ENCODE measurements at places on chromosomes 4 and X.

DNA sequence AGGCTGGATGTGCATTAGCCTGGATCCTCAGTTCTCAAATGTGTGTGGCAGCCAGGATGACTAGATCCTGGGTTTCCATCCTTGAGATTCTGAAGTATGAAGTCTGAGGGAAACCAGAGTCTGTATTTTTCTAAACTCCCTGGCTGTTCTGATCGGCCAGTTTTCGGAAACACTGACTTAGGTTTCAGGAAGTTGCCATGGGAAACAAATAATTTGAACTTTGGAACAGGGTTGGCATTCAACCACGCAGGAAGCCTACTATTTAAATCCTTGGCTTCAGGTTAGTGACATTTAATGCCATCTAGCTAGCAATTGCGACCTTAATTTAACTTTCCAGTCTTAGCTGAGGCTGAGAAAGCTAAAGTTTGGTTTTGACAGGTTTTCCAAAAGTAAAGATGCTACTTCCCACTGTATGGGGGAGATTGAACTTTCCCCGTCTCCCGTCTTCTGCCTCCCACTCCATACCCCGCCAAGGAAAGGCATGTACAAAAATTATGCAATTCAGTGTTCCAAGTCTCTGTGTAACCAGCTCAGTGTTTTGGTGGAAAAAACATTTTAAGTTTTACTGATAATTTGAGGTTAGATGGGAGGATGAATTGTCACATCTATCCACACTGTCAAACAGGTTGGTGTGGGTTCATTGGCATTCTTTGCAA, 67.6 kb downstream of the PDGFRA start:
- H3K27me3 ChIP-seq: no peaks in the 10 kb centered on the region
- no peaks in the 10 kb centered on the region for H3K36me3 ChIP-seq
- no peak for DNase-seq
- H3K27ac ChIP-seq: no peak overlapping the region

DNA sequence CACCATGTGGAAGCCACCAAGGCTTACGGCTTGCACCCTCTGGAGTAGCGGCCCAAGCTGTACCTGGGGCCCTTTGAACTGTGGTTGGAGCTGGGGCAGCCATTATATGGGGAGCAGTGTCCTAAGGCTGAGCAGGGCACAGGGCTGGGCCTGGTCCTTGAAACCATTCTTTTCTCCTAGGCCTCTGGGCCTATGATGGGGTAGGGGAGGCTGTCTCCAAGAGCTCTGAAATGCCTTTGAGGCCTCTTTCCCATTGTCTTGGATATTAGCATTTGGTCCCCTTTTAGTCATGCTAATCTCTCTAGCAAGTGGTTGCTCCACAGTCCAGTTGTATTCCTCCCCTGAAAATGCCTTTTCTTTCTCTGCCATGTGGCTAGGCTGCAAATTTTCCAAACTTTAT, 96.4 kb upstream of the ARX start:
- H3K27ac ChIP-seq: no peak overlapping the region
- H3K4me3 ChIP-seq: no peak overlapping the region
- no peak for DNase-seq
- no peaks in the 10 kb centered on the region for H3K4me1 ChIP-seq
- no peaks in the 10 kb centered on the region for H3K36me3 ChIP-seq

GRCh38 chr4:140277576-140277975, 95.9 kb upstream of the SCOC start:
- DNase-seq: no peak
- H3K27me3 ChIP-seq: no peaks in the 10 kb centered on the region
- no peak overlapping the region for H3K27ac ChIP-seq

DNA sequence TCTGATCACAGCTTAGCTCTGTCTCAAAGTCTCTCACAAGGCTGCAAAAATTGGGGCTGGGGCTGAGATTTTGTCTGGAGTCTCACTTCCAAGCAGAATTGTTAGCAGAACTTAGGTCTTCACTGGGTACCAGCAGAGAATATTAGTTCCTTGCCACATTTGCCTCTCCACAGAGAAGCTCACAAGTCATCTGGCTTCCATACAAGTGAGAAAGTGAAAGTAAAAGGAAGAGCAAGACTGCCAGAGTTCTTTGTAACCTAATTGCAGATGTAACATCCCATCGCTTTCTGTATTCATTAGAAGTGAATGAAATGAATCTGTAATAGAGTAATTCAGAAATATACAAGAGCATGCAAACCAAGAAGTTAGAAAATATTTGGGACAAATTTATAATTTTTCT, 624.1 kb upstream of the GNPDA2 start:
- no peak overlapping the region for H3K27ac ChIP-seq
- peak; percentile 50 for DNase-seq
- H3K4me1 ChIP-seq: no peaks in the 10 kb centered on the region
- no peaks in the 10 kb centered on the region for H3K36me3 ChIP-seq

GRCh38 chrX:13121020-13121555, 76.7 kb upstream of the FAM9C start:
- peaks cover 11% of the 10 kb centered on the region for H3K4me1 ChIP-seq
- DNase-seq: no peak
- H3K27me3 ChIP-seq: no peaks in the 10 kb centered on the region
- no peaks in the 10 kb centered on the region for H3K36me3 ChIP-seq

DNA sequence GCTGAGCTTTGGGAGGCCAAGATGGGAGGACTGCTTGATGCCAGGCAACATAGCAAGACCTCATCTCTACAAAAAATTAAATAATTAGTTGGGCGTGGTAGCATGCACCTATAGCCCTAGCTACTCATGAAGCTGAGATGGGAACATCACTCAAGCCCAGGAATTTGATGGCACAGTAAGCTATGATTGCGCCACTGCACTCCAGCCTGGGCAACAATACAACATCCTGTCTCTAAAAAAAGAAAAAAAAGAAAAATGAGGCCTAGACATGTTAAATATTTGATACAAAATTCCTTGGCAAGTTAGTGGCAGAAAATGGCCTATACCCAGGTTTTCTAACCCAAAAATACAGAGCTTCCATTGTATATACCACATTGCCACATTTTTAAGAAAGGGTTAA, 88.1 kb upstream of the MAB21L2 start:
- H3K27me3 ChIP-seq: no peaks in the 10 kb centered on the region
- H3K4me3 ChIP-seq: no peak overlapping the region
- no peak for DNase-seq

- DNase-seq: no peak
- H3K36me3 ChIP-seq: peaks cover 3% of the 10 kb centered on the region
- H3K4me1 ChIP-seq: no peaks in the 10 kb centered on the region
- H3K27me3 ChIP-seq: no peaks in the 10 kb centered on the region
- H3K27ac ChIP-seq: no peak overlapping the region
These were observed 216.2 kb downstream of the DHRSX start for GRCh38 chrX:2284601-2285000.

GRCh38 chr4:182504463-182504862, 261.3 kb downstream of the TENM3 start:
- DNase-seq: no peak
- no peaks in the 10 kb centered on the region for H3K36me3 ChIP-seq
- no peak overlapping the region for H3K4me3 ChIP-seq
- H3K27ac ChIP-seq: no peak overlapping the region
- no peaks in the 10 kb centered on the region for H3K27me3 ChIP-seq

DNA sequence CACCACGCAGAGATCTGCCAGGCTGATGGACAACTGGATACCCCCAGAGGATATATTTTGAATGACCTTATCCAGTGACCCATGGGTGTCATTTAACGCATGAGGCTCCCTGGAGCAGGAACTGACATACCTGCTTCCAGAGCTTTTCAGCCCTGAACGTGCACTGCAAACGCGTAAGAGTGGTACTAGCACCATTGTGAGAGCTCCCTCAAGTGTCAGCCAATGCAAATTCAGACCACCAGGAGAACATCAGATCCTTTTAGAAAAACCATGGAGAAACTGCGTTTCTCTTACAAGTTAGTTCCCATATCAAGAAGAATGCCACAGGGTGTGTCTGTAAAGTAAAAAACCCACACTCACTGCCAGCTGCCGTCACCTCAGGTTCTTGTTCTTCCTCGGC, 7.3 kb downstream of the TREX2 start:
- no peak overlapping the region for H3K27ac ChIP-seq
- H3K36me3 ChIP-seq: no peaks in the 10 kb centered on the region
- peaks cover 9% of the 10 kb centered on the region for H3K27me3 ChIP-seq
- no peaks in the 10 kb centered on the region for H3K4me1 ChIP-seq

DNA sequence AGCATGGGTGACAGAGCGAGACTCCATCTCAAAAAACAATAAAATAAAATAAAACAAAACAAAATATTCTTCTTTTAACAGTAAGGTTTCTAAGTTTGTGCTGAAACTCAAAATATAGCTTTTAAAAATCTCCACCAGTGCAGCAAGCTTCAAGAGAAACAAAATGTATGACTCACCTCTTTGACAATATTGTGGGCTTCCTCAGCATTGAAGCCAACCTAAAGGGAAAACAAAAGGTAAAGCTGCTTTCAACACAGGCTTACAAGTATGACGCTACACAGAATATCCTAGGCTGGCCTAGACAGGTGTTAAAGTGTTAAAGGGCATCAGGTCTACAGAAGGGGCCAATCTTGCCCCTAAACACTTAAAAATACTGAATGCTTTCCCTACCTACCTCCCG, 1.2 kb downstream of the DYNLT3 start:
- H3K27me3 ChIP-seq: no peaks in the 10 kb centered on the region
- H3K36me3 ChIP-seq: no peaks in the 10 kb centered on the region
- DNase-seq: no peak
- no peak overlapping the region for H3K4me3 ChIP-seq
- H3K27ac ChIP-seq: no peak overlapping the region

DNA sequence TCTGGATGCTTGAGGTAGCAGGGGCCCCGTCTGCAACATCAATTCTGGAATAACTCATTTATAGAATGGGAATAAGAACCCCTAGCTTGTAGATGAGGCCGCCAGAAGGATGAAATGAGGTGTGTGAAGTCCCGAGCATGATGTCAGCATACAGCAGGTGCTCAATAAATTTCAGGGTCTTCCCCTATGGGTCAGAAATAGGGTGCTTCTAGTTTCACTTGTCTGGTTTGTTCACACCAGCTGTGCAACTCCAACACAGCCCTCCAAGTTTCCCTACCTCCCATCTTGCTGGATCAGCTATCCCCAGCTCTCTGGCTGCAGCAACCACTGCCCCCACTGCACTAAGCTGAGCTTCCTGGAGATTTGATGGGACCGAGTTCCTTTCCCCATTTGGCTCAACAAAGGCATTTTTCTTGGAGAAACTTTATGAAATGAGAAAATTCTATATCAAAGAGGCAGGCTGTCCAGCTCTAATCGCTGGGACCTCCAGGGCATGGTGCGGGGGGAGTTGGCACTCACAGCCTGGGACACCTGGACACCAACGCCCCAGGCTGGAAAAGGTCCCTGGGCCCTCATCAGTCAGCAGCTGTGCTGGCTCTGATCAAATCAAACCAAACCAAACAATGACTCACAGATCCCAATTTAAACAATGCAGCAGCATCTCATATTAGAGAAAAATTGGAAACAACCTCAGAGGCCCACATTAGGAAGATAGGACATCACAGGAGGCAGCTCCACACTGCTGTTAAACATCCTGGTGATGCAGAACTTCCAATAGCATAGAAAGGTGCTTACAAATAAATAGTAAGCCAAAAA, 13.3 kb downstream of the SLC2A9 start:
- DNase-seq: no peak
- H3K36me3 ChIP-seq: no peaks in the 10 kb centered on the region
- no peak overlapping the region for H3K4me3 ChIP-seq
- H3K27ac ChIP-seq: no peak overlapping the region
- H3K4me1 ChIP-seq: peaks cover 4% of the 10 kb centered on the region

DNA sequence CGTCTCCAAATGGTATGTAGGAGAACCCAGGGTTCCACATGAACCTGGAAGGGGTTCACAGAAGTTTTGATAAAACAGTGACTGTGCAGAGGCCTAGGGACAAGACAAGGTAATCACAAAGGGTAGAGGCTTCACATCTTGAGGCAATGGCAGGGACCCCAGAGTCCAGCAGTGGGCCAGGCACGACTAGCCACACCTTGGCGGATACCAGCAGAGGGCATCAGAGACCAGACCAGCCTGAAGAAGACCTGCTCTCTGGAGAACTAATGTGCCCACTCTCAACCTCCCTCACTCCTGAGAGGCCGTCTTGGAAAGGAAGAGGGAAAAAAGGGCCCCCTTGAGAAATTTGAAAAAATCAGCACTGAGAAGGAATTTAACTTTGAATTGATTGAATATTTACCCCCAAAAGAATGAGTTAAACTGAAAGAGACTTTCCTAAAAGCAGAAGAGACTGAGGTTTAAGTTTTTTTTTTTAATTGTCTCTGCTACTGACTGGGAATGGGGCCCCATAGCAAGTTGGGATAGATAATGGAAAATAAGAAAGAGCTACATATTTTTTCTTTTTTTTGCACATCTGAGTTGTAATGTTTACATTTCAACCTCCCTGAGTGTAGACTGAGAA, 243.8 kb upstream of the JADE1 start:
- H3K36me3 ChIP-seq: no peaks in the 10 kb centered on the region
- H3K27ac ChIP-seq: no peak overlapping the region
- H3K27me3 ChIP-seq: peaks cover 2% of the 10 kb centered on the region
- no peaks in the 10 kb centered on the region for H3K4me1 ChIP-seq

- no peaks in the 10 kb centered on the region for H3K36me3 ChIP-seq
- no peak for DNase-seq
- H3K27me3 ChIP-seq: no peaks in the 10 kb centered on the region
- no peak overlapping the region for H3K27ac ChIP-seq
These were observed 193.9 kb upstream of the PCDH10 start for GRCh38 chr4:132955146-132955545.

DNA sequence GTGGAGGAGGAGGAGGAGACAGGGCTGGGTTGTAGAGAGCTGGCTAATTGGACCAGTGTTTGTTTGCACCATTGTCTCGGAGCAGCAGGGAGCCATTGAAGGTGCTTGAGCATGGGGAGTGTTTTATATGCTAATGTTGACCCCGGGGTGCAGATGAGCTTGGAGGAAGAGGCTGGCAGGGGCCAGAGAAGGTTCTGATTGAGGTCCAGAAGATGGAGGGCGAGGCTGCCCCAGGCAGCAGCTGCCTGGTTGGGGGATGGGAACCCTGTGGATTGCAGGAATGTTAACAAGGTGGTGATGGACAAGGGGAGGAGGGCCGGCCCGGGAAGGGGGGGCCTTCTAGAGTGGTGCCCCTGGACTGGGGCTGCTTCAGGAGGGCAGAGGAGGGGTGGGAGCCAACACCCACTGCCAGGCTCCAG, 18.0 kb downstream of the DOK7 start:
- no peak overlapping the region for H3K27ac ChIP-seq
- H3K4me3 ChIP-seq: no peak overlapping the region
- no peaks in the 10 kb centered on the region for H3K36me3 ChIP-seq
- H3K27me3 ChIP-seq: peaks cover 54% of the 10 kb centered on the region

DNA sequence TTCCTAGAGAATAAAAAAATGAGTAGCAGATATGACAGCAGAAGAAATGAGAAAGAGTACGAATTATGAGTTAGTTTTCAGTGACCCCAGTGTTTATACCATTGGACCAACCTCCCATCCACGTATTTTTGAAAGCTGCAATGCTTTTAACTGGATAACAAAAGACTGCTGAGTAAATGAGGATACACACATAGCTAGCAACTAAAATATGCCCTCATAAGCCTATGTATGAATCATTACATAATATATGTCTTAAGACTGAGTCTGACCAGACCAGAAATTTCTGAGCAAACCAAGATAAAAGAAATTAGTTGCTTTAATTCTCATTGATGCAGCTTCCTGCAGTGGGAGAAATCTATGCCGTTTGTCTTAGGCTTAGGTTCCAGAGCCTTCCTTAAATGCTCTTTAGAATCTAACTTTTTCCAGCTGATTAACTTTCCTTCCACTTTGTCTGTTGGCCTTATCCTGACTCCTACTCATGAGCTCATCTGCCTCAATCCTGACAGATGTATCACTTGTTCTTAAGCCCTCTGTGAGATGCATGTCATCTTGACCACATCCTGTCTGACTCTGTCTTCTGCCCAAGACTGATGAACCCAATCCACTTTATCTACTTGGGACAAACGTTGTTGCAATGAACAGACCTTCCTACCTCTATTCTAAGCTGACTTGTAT, 301.4 kb upstream of the AADAT start:
- no peaks in the 10 kb centered on the region for H3K27me3 ChIP-seq
- no peak overlapping the region for H3K4me3 ChIP-seq
- H3K4me1 ChIP-seq: no peaks in the 10 kb centered on the region
- no peak overlapping the region for H3K27ac ChIP-seq
- H3K36me3 ChIP-seq: no peaks in the 10 kb centered on the region
- DNase-seq: no peak
